ENCODE measurements at places on chromosomes 6 and 20.

GRCh38 chr20:64115171-64115911 lies 8.0 kb upstream of the NPBWR2 start:
- peak; percentile 66 for DNase-seq

DNA sequence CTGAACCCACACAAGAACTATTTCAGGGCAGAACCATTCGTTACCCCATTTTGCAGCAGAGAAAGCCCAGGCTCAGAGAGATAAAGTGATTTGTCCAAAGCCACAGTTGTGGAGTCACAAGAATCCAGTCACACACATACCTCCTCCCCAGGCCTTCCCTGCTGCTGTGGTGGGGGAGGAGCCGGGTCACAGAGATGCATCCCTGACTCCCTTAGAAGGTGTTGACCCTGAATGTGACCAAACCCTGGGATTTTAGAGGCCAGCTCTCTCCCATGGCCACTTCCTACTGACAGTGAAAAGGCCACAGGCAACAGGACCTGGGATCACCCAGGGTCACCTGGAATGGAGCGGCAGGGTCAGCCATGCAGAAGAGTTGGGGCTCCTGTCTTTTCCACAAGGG lies 48.6 kb downstream of the CHMP4B start:
- DNase-seq: no peak

- no peak for DNase-seq
These were observed 4.2 kb downstream of the HLA-G start for GRCh38 chr6:29831776-29832175.

DNA sequence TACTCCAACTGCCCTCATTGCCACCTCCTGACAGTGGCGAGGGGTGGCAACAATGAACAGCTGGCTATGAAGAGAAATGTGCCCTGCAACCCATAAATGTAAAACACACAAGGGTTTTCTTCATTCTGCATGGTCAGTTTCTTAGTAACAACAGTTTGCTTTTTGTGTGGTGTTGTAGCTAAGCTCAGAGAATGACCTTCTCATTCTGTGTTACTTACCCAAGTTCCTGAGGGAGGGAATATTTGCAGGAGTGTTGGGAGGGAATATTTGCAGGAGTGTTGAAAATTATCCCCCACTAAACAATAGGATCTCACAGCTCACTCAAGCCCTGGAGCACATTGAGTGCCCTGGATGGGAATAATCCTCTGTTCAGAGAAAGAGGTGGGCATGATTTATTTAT lies 456.4 kb upstream of the CDH4 start:
- DNase-seq: no peak

DNA sequence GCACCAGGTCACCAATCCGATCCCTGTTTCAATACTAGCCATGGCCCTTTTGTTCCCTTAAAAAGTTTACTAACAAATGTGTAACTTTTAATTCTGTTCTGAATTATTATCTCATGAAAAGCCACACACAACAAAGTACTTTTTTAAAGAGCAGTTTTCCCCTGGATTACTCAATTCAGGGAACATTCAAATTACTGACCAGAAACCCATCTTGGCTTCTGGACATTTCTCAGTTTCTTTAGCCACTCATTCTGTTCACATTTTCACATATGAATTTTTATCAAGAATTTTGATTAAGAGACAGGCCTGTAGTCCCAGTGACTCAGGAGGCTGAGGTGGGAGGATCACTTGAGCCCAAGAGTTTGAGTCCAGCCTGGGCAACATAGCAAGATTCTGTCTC lies 47.4 kb downstream of the INSM1 start:
- no peak for DNase-seq

DNA sequence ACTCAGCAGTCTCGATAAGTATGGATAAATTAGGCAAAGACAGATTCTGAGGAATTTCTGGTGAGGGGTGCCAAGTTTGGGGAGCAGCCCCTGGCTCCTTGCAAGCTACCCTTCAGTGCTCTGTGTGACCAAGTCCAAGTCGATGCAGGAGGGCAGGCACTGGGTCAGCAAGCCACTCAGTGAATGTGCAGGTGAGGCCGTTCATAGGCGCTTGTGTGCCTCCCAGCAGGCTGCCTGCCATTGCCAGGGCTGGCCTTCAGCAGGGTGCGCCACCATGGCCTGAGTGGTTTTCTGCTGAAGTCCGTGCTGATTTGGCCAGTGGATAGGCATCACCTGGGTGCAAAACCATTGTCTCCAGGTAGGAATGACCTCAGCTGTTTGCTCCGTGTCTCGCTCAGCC lies 3.3 kb upstream of the GNRH2 start:
- peak; percentile 55 for DNase-seq

- no peak for DNase-seq
These were observed 15.9 kb downstream of the PRDM1 start for GRCh38 chr6:106102034-106102433.

GRCh38 chr6:71444222-71444621 lies 155.6 kb downstream of the OGFRL1 start:
- no peak for DNase-seq

- no peak for DNase-seq
These were observed 233.0 kb downstream of the GMPR start for GRCh38 chr6:16471222-16471909.

DNA sequence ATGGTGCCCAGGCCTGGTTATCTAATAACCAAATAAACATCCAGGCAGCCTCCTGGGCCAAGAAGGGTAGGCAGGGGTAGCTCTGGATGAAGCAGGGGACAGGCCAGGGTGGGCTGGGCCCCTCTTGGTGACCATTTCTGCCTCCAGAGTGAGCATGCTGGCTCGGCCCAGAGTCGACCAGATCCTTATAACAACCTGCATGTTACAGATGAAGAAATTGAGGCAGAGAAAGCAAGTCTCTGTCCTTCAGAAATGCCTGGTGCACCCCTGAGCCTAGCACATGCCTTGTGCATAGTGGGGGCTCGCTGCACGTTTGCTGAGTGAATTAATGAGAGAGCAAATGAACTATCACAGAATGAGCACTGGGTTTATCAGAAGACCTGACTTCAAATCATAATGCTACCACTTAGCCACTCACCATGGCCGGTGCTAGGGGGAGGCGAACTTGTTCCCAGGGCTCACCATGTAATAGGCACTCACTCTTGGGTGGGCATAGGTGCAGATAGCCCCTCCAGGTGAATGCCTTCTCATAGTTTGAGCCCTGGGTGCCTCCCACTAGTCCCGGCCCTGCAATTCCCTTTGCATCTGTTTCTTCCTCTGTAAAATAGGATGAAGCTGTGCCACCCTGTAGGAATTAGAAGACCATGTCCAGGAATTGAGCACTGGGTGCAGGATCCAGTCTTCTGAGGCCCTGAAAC lies 3.8 kb upstream of the APCDD1L start:
- DNase-seq: no peak

GRCh38 chr20:57622579-57623381 lies 2.6 kb upstream of the ZBP1 start:
- peak; percentile 83 for DNase-seq

DNA sequence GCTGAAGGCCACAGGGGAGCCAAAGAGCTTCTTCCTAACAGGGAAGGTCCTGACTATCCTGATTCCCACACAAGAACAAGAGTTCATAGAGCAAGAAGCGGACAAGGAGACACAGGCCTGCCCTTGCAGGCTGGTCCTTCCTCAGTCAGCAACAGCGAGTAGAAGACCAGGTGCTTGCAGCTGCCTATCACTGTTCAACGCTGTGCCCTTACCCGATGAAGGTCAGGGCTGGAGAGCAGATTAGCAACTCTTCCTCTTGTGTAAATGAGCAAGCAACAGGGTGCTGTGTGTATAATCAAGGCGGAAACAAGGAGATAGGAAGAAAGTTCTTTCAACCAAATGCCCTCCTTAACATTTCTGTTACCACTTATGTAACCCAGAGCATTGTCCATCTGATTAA lies 115.3 kb upstream of the SPACA1 start:
- no peak for DNase-seq

GRCh38 chr6:44104481-44105021 lies 22.7 kb downstream of the MRPL14 start:
- DNase-seq: peak; percentile 86

- DNase-seq: no peak
These were observed 131.1 kb downstream of the ATXN1 start for GRCh38 chr6:16630026-16630643.

DNA sequence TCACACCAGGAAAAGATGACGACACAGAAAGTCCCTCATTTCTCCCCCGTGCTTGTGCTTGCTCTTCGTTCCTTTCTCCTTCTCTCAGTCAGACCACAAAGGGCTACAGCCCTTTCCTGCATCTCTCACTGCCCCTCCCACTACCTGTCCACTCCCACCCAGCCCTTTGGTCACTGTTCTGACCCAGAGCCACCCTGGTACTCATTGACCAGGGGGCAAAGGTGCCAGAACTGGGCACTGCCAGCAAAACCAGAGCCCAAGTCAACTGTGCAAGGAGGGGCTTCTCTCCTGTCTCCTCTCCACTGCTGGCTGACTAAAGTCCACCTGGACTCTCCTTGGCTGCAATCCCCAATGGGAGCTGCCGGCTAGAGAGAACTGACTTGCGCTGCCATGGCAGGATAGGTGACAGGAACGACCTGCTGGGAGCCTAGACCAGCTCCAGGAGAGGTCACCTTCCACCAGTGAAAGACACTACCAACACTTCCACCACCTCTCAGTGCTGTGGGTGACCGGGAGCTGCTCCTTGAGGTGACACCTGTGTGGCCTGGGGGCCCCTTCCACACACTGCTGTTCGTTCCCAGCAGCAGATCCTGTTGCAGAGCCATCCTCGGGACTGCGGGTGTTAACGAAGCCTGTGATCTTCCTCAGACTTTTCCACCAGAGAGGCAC lies 32.8 kb downstream of the KCNK17 start:
- DNase-seq: no peak

DNA sequence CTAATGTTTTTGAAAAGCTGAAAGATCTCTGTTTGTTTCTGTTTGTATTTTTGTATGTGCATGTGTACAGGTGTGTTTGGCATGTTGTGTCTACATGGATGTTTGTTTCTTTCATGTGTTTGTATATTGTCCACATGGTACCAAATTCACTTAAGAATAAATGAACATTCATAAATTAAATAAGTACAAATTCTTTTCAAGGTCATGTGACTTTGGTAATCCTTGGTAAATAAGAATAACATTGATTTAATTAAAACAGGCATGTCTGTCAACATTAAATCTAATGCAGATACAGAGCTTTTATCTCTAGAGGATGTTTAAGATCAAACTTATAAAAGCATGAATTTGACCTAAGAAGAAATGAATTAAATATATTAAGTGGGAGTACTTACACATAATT lies 219.8 kb upstream of the EPHA7 start:
- DNase-seq: no peak

DNA sequence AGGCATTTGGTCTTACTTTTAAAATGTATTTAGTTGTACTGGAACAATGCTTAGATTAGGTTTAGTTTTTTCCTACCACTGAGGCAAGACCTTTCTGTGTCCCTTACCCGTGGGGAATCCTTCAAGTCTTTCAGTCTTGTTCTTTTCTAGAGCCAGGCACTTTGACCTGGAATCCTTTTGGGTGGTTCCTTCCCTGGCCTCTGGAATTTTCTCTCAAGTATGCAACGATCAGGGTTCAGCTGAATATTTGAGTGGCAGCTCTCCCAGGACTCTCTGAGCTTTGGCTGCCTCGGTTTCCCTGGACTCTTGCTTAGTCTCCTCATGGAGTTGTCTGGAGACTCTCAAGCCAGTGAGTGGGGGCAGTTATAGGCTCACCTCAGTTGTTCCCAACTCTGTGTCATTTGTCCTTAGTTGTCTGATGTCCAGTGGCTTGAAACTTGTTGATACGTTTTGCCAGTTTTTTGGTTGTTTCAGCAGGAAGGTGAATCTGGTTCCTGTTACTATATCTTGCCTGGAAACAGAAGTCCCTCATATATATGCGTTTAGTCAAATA lies 118.1 kb downstream of the QKI start:
- no peak for DNase-seq

DNA sequence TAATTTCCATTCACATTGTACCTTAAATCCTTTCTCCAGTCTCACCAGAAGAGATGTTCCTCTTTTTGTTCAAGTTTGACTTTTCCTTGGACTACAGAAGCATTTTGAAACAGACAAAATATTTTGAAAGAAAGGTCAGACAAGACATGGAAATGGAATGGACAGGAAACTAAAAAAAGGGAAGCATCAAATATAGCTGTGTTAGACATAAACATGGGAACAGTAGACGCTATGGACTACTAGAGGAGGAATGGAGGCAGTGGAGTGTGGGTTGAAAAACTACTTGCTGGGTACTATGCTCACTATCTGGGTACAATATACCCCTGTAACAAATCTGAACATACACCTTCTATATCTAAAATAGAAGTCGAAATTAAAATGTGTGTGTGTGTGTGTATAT lies 4.1 kb upstream of the FAM135A start:
- DNase-seq: no peak

DNA sequence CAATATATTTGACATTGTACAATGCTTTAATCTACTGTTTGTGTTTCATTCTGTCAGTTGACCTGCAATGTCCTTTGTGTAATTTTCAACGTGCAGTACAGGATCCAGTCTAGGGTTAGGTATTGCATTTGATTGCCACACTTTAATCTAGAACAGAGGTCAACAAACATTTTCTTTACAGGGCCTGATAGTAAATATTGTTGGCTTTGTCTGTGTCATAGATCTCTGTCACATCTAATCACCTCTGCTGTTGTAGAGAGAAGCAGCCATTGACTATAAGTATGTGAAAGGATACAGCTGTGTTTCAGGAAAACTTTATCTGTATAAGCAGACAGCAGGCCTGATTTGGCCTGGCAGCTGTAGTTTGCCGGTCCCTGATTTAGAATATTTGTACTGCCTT lies 39.3 kb downstream of the ATRN start:
- DNase-seq: no peak

GRCh38 chr6:134057478-134057877 lies 5.1 kb upstream of the SLC2A12 start:
- DNase-seq: no peak

- DNase-seq: no peak
These were observed 5.5 kb downstream of the RFPL4B start for GRCh38 chr6:112352607-112353006.

GRCh38 chr6:43762410-43762768 lies 7.6 kb upstream of the VEGFA start:
- peak; percentile 67 for DNase-seq

DNA sequence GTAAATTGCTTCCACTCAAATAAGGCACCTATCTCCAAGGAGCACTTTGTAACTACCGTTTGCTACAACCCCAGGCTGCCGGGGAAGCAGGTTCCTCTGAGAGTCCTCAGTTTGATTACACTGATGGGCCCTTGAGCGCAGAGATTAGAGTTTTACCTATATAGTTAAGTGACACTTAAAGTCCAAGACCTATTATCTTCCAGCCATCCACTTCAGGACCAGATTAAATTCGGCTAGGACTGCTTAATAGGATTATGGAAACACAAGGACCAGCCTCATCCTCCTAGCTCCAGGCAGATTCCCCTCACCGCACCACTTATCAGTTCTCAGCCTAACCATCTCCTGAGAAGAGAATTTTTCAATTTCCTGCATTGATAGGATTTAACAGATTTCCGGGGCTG lies 64.7 kb upstream of the TIAM2 start:
- DNase-seq: no peak
